ENCODE measurements at places on chromosomes 7 and 10.

GRCh38 chr7:34277016-34277802 is 371.9 kb downstream of the BMPER start:
- no peak for DNase-seq

- DNase-seq = no peak
Measured at GRCh38 chr10:103246324-103246723, 637 bp downstream of the RPEL1 start.

DNA sequence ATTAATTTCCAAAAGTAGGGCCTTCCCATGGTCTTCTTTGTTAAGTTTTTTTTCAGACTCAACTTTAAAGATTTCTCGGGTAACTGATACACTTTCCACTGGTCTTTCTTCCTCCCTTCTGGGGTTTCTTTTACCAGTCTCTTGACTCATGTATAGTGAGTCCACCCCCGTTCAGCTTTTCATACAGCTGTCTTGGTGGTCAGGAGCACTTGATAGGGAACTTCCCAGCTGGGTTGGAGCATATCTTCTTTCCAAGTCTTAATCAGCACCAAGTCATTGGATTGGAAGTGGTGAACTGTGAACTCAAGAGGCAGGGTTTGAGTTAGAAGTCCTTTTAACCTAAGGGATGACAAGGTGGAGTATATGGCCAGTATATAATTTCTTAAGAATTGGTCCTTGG is 29.2 kb upstream of the ELOVL3 start:
- DNase-seq = no peak

GRCh38 chr10:126731610-126731990 is 61.1 kb upstream of the C10orf90 start:
- no peak for DNase-seq

- DNase-seq = no peak
Measured at GRCh38 chr10:78929541-78929940, 139.2 kb upstream of the ZMIZ1 start.

DNA sequence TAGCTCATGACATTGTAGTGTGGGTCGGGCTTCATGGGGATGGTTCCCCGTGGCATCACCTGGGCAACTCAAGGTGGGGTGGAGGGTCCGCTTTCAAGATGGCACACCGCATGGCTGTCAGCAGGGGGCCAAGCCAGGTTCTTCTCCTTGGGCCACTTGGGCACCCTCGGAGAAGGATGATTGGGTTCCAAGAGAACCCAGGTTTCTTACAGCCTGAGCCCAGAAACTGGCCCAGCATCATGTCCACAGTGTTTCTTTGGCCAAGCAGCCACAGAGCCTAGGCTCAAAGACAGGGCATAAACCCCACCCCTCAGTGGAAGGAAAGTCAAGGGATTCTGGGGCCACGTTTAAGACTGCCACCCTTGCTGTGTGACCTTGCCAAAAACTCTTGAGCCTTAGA is 110.6 kb downstream of the PTPN20 start:
- no peak for DNase-seq

DNA sequence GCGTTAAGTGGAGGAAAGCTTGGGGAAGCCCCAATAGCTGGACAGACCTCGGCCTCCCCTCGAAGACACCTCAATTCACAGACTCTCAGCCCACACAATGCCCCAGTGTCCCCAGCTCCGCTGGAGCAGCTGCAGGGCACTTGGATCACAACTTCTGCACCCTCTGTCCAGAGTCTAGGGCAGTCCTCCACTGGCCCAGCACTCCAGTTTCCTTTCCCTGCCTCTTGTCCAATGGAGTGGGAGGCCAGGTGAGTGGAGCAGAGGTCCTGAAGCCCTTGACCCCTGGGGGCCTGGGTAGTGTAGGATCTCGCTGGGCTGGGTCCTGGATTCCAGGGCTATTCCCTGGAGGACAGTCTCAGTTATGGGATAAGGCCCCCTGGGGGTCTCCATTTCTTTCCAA is 11.9 kb downstream of the SFRP5 start:
- no peak for DNase-seq

GRCh38 chr10:90111671-90112070 is 410.3 kb downstream of the KIF20B start:
- no peak for DNase-seq

- no peak for DNase-seq
Measured at GRCh38 chr10:16662923-16663322, 141.2 kb upstream of the C1QL3 start.

DNA sequence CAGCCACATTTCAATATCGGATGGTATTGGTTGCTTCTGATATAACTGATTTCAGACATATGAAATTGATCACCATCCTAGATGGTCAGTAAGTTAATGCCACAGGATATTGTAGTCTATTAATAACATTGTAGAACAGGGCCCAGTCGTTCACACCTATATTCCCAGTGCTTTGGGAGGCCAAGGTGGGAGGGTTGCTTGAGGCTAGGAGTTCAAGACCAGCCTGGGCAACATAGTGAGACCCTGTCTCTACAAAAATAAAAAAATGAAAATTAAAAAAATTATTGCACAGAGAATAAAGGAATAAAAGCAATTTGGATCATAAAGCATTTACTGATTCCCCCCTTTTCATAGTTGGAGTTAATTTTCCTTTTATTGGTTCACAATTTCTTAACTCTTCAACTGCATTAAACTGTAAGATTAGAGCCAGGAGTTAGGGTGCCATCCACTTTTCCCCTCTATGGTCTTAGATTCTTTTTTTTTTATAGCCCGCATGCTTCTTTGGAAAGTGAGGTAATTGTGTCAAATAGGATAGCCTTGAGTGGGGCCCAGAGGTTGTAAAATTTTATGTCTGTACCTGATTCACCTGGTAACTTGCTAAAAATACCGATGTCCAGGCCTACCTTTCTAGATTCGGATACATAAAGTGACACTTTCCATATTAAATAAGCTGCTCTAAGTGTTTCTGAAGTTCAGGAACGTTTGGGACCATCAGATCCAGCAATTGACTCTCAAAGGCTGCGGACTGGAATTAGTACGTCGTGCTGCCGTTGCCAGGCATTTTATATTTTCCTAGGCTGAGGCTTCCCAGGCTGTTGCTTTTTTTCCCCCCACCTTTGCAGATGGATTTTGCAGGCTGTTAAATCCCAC is 24.7 kb downstream of the ADK start:
- DNase-seq = no peak

GRCh38 chr7:70797109-70797514 is 334.8 kb upstream of the GALNT17 start:
- no peak for DNase-seq

GRCh38 chr10:120897343-120897742 is 46.2 kb downstream of the WDR11 start:
- DNase-seq = no peak

DNA sequence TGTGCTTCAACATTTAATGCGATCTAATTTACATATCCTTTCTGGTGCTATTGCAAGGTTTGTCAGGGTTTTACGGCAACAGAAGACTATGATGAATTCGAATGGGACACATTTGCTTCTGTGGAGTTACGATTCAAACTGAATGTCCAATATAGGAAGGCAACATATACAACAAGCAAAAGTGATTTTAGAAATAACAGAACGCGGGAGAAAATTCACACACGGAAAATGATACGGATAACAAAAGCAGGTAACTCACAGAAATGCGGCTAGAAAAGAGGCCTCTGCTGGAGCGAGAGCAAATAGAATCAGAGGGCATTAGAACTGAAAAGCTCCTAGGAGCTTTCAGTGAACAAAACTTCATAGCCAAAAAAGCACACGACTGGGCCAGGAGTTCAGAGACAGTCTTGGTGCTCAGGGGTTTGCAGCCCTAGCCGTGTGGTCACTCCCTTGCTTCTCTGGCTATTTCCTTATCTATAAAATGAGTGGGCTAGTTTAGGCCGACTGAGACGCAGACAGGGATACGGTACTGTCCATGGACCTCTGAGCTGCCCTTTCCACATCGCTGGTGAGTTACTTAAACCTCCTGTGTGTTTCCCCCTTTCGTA is 557 bp upstream of the TAX1BP1 start:
- no peak for DNase-seq

DNA sequence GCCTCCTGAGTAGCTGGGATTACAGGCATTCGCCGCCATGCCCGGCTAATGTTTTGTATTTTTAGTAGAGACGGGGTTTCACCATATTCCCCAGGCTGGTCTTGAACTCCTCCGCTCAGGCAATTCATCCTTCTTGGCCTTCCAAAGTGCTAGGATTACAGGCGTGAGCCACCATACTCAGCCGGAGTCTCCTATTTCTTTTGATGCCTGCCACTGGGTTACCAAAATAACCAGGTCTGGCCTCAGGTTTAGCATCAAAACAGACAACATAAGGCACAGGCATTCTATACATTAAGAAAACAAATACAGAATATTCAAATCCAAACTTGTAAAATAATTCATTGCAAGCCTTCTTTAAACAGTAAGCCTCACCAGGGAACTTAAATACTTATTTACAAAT is 289.8 kb upstream of the IMMP2L start:
- DNase-seq = no peak

DNA sequence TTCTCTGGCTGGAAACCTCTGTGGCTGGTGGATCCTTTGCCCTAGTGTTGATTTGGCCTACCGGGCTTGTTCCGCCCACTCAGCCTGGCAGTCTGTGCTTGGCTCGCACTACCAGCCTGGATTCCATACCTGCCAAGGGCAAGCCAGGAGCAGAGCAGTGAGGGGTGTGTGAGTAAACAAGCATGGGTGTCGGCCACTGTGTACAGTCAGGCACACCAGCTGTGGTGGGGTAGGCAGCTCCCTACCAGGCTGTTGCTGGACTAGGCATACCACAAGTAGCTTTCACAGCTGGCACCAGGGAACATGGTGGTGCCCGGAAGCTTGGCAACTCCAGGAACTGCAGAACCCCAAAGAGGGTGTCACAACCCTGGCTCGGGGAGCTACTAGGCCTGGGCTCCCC is 942.9 kb upstream of the LRRN3 start:
- DNase-seq = no peak

- DNase-seq = no peak
Measured at GRCh38 chr7:123846217-123846891, 1.4 kb downstream of the HYAL4 start.

DNA sequence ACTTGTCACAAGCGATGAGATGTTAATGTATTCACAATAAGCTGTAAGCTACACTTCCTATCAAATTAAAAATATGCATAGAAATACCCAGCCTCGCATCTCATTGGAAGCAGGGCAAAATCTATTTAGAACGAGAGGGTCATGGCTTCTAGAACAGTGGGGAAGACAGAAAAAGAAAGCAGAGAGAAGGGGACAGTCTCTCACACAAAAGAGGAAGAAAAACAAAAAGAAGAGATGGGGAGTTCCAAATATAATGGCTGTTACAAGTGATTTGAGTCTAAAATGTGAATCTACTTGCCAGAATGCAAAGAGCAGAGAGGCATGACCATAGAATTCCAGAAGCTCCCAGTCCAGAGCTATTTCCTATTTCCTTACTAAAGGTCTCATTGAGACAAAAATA is 13.8 kb downstream of the LRRN3 start:
- DNase-seq = no peak

GRCh38 chr10:1486841-1487687 is 250.3 kb downstream of the ADARB2 start:
- no peak for DNase-seq

DNA sequence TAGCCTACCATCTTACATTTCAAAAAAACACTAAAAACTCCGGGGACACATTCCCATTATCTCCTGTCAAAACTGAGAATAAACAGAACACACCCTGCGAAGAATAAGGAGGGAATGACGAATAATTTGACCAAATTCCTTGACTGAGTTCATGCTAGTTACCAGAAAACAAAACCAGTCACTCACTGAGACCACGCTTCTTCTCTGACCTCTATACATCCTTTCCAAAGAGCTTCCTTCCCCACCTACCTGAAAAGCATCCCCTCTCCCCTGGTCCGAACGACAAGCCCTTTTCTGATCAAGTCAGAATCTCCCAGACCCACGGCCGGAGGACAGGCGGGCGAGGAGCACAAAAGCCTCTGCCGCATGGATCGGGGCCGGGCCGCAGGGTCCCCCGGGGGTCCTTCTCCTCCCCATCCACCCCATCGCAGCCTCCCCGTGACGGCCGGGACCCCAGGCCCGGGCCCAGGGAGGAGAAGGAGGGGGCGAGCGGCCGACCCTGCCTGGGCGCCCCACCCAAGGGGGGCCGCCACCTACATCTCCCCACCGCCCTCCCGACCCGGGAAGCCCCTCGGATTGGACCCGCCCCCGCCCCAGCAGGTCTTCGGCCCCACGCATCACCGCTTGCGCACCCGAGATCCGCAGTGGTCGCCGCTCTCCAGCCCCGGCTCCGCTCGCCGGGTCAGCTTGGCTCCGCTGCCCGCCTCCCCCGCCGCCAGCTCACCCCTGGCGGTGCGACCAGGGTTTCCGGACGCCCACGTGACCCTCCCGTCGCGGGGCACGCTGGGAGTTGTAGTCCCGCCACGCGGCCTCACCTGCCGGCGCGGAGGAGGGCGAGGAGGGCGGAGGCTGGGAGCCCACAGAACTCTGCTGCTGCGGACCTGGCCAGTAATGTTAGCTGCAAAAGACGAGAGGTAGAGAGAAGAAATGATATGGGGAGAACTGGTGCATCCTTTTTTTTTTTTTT is at the start of gene SLC37A3:
TSS of gene SLC37A3 (minus strand) at position 747 of the 967 bp plus-strand sequence. CDS start 16,004 bp downstream, outside the sequence.
- peak; percentile 77 for DNase-seq

DNA sequence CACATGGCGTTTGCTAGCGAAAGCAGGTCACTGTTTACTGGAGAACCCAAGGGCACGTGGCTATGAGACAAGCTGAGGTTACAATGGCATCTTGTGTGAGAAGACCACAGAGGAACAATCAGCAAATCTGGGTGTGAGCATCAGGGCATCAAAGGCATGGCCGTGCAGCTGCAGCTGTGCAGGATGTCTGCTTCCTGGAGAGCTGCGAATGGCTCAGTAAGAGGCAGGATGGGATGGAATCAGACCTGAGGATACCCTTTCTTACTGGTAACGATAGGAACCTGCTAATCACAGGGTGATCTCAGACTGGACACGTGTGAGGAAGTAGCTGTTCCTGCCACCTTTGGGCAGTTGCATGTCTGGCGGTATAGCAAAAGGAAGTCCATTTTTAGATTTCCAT is 119.5 kb downstream of the RNF216 start:
- DNase-seq = peak; percentile 10

GRCh38 chr7:148698007-148698396 is 701 bp upstream of the CUL1 start:
- peak; percentile 10 for DNase-seq

All from CD4-positive, alpha-beta T cell treated with Interleukin-4 for 4 hours (primary cell).